Activated effector memory CD4-positive, alpha-beta T cell treated with anti-CD3 and anti-CD28 coated beads, Interleukin-2, amount 50 U/mL, for 16 hours (primary cell): ENCODE measurements at places on chromosomes 2 and 18.

DNA sequence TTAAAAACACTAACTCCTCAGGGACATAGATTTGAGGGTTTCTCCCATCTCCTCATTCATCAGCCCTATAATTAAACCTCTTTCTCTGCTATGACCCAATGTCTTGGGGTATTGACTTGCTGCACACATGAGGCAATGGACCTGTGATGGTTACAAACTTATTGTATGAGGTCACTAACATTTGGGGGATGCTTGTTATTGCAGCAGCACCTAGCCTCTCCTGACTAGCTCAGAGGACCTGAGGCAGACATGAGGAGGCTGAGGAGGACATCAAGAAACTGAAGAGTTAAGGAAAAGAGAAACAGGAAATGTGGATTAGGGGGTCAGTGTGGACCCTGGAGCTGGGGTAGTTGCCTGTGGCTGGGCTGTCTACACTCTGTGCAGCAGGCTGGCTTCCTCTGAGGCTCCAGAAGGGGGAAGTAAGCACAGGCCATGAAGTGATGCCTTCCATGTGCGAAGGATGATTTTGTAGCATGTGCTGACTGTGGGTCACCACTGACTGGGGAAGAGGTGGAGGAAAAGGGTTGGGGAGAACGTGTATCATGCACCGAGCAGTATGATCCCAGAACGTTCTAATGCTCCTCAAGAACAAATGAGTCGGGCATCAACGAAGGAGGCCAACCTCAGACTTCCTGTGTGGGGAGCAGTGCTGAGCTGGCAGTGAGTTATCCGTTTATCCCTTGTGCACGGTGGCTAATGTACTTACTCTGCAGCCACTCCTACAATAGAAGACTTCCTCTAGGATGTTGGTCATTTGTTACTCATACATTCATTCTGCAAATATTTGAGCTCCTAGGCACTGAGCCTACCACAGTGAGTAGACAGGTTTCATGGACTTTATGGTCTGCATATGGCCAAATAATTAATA lies 42.1 kb upstream of the RFX8 start:
- DNase-seq = no peak

- no peak for DNase-seq
Measured at GRCh38 chr2:108858894-108859293, 72.3 kb downstream of the CCDC138 start.

DNA sequence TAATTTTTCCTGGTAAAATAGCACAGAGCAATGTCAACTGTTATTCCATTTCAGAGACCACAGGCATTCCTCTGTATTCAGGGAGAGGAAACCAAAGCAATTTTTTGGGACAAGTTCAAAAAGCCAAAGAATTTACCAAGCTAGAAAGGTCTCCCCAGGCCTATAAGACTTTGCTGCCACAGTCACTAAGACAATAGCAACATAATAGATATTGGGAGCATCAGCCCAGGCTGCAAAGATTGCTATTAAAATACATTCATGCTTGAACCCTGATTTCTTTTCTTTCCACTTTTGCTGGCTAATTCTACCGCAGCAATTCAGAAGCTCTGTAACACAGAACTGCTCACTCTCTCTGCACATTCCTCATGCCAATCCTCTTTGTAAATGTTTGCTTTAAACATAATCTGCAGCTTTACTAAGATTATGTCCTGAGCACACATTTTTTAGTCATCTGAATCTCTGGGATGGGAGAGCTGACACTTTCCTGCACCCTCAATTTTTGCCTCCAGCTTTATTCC lies 76.3 kb downstream of the CLHC1 start:
- DNase-seq = no peak

- DNase-seq = no peak
Measured at GRCh38 chr2:109337221-109337620, 208.2 kb downstream of the SH3RF3 start.

DNA sequence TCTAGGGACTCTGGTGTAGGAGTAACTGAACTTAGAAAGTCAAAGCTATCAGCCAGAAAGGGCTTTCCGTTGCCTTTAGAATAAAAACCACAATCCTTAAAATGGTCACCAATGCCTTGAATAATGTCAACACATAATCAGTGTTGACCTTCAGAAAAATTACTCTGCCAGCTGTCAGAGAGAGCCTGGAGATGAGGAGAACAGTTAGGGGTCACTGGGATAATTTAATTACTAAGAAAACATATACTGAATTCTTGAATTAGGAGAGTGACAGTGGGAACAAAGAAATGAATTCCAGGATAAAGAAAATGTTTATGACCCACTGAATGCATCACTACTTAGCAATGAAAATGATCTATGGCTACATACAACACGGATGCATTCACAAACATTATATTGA lies 23.4 kb upstream of the UGP2 start:
- no peak for DNase-seq

- DNase-seq = no peak
Measured at GRCh38 chr2:6764968-6765723, 100.6 kb downstream of the CMPK2 start.

DNA sequence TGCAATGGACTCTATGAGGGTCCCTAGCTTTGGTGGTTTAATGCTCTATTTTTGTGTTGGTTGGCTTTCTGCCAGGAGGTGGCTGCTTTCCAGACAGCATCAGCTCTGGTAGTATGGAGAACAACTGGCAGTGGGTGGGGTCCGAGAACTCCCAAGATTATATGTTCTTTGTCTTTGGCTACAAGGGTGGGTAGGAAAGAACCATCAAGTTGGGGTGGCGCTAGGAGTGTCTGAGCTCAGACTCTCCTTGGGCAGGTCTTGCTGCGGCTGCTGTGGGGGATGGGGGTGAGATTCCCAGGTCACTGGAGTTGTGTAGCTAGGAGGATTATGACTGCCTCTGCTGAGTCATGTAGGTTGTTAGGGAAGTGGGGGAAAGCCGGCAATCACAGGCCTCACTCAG lies 976.1 kb upstream of the GYPC start:
- no peak for DNase-seq

DNA sequence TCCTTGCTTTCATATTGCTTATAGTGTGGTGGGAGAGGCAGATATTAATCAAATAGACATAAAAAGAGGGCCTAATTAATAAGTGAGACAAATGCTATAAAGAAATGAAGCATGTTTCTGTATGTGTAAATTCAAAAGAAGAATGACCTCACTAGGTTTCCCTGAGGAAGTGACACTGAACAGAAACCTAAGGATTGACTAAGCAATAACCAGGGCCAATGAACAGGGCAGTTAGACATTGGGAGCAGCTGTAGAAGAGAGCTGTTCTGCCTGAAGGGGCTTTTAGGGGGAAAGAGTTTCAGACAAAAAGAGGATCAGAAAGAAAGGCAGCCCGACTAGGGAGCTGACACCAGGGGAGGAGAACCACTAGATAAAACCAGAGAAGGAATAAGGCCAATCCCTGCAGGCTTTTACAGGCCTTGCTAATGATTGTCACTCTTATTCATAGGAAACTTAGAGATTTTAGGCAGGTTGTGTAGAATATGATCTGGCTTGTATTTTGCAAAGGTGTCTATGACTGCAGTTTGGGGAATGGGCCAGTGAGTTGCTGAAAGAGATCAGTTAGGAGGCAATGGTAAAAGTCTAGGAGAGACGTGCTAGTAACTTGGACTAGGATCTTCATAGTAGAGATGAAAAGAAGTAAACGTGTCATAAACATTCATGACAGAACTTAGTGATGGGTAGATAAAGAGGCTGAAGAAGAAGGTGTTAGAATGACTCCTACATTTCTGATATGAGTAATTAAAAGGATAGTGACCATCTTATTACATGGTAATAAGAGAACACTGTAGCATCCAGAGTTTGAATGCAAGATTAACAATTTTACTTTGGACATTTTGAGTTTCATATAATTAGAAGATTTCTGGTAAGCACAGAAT lies 26.8 kb upstream of the NABP1 start:
- no peak for DNase-seq

DNA sequence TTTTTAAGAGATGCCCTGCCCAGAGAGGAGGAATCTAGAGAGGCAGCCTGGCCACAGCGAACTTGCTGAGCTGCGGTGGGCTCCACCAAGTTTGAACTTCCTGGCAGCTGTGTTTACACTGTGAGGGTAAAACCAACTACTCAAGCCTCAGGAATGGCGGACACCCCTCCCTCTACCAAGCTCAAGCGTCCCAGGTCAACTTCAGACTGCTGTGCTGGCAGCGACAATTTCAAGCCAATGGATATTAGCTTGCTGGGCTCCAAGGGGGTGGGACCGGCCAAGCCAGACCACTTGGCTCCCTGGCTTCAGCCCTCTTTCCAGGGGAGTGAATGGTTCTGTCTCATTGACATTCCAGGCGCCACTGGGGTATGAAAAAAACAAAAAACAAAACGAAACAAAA lies 289.4 kb downstream of the KCNS3 start:
- no peak for DNase-seq

DNA sequence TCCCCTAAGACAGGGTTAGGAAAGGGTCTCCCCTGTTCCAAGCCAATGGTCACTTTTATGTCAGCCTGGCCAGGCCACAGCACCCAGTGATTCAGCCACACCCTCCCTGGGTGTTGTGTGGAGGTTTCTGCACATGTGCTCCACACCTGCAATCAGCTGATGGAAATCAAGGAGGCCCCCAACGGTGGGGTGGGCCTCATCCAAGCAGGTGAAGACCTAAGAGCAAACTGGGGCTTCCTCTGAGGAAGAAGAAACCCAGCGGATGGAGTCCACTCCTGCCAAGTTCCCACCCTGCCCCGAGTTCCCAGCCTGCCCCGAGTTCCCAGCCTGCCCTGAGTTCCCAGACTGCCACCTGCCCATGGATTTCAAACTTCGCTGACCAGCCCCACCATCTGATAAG lies 55.4 kb downstream of the KIF1A start:
- no peak for DNase-seq

DNA sequence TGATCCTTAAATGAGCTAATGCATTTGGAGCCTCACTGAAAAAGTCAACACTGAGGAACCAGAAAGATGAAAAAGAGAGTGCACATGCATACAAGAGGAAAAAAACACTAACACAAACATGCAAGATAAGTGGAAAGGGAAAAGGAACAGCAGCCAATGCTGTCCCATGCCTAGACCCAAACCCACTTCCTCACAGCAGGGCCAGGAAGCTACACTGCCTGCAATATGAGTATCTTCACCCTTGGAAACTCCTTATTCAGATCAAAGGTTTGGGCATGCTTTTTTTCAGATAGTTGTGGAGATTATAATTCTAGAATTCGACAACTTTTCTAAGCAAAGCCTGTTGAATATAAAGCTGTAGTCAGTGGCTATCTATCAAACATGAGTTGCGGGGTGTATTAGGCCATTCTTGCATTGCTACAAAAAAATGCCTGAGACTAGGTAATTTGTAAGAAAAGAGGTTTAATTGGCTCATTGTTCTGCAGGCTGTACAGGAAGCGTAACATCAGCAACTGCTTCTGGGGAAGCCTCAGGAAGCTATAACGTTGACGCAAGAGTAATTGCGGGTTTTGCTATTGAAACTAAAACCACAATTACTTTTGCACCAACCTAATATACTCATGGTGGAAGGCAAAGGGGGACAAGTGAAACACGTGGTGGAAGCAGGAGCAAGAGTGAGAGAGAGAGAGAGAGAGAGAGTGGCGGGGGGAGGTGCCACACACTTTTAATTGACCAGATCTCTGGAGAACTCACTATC lies 138.2 kb downstream of the MBD2 start:
- no peak for DNase-seq

DNA sequence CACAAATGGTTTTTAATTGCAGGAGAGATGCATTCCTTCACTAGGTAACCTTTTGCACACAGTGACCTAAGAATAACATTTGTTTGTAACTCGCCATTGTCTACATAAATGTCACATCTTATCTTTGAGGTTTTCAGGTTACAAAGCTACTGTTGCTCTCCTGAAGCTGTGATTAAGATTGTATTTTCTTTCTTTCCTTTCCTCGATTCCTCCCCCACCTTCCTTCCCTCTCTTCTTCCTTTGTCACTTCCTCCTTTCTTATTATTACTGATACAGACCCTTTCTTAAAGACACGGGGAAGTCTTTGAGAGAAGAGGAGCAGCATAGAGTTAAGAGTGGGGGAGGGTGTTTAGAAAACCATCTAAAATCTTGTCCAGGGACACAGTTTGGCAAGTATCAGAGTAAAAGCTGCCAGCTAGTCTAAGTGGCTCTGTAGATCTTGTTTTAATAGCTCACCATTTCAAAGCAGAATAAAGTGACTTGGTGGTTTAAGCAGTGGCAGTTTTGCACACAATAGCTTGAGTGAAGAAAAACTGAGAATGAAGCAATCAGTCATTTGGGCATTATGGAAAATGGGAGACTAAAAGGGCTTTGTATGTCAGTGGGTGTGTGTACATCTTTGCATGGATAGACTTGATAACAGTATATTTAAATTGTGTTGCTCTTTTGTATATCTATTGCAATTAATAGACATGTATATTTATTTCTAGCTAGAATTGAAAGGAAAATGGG lies 10.9 kb downstream of the CERS6 start:
- no peak for DNase-seq

GRCh38 chr18:3103576-3103975 lies 90.6 kb upstream of the LPIN2 start:
- DNase-seq = no peak

- no peak for DNase-seq
Measured at GRCh38 chr18:2412996-2413751, 158.1 kb downstream of the METTL4 start.

DNA sequence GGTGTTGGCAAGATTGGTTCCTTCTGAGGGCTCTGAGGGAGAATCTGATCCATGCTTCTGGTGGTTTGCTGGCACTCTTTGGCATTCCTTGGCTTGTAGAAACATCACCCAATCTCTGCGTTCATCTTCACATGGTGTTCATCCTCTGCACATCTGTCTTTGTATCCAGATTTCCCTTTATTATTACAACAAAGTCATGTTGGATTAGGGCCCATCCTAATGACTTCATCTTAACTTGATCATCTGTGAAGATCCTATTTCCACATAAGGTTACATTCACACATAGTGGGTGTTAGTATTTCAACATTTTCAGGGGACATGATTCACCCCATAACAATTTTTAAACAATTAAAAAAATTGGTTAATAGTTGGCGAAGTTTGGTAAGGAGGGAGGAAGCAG lies 177.4 kb upstream of the CWC22 start:
- no peak for DNase-seq

GRCh38 chr2:101811226-101812015 lies 113.9 kb downstream of the MAP4K4 start:
- DNase-seq = no peak

DNA sequence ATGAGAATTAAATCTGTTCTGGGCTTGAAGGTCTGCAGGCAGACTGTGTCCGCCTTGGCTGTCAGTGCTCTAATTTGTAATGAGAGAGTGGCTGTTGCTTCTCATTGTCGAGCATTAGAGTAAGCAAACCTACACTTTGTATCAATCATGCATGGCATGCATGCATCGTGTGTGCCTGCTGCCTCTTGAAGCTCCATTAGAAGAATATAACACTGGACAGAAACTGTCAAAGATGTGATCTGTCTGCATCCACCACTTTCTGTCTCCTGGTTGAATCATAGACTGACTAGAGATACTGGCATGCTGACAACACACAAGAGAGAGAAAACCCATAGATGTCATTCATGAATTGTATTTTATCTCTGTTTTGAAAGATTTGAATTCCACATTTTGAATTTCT lies 275.0 kb upstream of the NXPH2 start:
- DNase-seq = no peak

DNA sequence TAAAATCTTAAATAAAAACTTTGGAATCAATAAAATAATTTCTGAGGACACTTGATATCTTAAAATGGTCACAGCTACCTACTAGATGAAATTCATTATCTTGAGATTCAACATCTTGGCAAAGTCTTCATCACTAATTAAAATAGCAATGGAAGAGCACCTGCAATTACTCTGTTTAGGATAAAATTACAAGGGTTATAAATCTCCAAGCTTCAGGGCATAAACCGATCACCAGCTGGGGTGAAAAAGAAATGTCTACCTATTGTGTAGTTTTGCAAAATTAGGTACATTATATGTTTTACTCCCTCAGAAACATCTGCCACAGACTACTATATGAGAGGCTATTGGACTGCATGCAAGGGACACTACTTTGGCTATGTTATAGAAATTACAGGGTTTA lies 327.1 kb downstream of the CCDC178 start:
- DNase-seq = no peak
